ENCODE measurements at places on chromosomes 13 and 19.

DNA sequence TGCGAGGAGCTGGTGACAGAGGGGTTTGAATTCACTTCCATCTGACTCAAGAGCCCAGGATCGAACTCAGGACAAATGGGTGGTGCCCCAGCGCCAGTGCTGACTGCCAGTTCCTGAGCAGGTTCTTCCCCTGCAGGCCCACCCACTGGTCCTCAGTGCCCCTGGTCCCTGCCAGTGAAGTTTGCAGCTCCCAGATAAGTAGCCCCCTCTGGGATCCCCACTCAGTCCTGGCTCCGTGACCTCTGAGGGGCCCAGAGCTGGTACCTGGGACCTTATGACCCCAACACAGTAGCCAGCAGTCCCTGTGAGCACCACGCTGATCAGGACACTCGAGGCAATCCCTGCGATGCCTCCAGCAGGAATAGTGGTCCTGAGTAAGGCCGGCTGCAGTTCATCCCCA is 11.3 kb upstream of the CEACAM20 start:
- no peak for DNase-seq

GRCh38 chr19:47497050-47497766 is 13.2 kb upstream of the KPTN start:
- DNase-seq = no peak

DNA sequence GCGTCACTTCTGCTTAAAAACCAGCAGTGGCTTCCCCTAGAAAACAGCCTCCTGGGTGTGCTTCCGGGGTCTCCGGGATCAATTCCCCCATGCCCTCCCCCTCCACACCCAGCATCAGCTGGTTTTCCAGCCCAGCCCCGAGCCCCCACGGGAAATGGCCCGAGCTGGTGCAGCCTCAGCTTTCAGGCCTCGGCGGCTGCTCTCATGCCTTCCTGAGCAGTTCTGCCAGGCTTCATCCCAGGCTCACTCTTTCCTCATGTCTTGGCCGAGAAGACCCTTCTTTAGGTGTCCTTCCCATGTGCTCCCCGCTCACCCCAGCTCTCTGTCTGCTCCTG is 103.1 kb upstream of the RNF113B start:
- DNase-seq = no peak

DNA sequence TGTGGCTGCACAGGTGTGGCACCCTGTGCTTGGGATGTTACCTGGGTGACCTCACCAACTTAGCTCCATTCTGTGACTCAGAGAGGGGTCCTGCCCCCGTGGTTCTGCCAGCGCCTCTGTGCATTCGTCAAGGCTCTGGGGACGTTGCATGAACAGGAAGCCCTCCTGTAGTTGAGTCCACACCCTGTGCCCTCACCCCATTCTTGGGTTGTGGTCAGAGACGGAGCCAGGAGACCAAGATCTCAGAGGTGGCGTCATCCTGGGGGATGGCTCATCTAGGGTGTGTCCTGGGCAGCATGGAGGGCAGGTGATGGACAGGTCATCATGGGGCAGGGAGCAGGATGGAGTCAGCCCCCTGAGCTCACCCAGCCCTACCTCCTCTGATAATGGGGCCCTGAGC is 2.5 kb downstream of the COX6B2 start:
- DNase-seq = no peak

GRCh38 chr19:50327461-50328223 is 1.5 kb downstream of the KCNC3 start:
- DNase-seq = no peak

DNA sequence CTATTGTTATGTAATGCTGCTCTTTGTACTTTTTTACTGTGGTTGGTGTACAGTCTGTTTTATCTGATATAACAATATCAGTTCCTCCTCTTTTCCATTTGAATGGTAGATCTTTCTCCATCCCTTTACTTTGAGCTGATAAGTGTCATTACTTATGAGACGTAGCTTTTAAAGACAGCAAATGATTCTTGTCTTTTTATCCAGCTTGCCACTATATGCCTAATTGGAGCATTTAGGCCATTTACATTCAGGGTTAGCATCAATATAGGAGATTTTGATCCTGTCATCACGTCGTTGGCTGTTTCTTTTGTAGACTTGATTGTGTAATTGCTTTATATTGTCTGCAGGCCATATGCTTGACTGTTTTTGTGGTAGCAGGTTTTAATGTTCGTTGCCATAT is 894.2 kb upstream of the ATXN8OS start:
- DNase-seq = no peak

DNA sequence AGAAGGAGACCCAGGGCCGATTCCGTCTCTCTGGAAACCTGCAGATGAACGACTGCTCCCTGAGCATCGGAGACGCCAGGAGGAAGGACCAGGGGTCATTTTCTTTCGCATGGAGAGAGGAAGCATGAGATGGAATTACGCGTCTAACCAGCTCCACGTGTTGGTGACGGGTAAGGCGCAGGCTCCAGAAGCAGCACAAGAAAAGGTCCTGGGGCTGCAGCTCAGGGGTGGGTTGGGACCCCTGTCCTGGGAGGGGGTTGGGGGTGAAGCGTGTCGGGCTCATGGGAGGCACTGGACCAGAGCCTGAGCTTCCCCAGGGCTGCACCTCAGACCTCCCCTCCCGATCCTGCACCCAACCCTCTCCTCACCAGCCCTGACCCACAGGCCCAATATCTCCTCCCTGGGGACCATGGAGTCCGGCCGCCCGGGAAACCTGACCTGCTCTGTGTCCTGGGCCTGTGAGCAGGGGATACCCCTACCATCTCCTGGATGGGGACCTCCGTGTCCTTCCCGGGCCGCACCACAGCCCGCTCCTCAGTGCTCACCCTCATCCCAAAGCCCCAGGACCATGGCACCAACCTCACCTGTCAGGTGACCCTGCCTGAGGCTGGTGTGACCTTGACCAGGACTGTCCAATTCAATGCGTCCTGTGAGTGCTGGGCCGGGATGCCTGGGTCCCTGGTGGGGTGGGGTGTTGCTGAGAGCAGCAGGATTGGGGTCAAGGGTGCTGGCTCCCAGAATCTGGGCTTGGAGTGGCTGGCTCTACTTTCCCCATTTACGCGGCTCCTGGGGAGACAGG is 39.6 kb upstream of the CD33 start:
- DNase-seq = no peak

DNA sequence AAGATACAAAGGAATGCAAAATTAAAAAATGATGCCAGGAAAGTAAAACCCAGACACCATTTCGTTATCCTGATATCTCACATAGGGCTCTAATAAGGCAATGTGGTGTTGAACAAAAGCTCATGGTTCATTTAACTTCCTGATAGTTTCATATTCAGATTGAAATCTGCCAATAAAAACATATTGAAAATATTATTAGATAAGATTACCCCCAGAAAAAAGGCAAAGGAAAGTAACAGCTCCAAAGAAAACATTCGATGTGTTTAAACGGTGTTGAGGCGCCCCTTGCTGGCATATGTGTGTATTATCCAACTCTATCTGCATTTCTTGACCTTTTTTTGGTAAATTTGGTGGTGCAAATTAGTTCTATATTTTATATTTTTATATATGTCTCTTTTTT is 75.9 kb downstream of the ESD start:
- DNase-seq = peak; percentile 57

GRCh38 chr13:20828539-20829364 is 55.0 kb upstream of the EEF1AKMT1 start:
- DNase-seq = peak; percentile 69

DNA sequence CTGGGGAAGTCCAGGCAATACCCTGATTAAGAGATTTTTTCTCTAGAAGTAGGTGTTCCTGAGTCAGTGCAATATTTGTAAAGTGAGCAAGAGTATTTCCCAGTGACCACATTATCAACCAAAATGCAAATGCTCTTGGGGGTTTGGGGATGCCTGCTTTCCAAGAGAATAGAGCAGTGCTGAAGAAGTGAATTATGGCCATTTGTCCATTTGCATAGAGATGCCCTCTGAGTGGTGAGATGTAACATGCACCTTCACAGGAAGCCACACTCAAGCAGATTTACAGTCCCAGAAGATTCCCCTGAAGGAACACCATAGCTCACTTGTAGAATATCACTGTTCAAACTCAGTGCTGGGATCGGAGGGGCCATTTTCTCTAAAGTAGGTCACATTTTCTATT is 71.8 kb downstream of the TNFSF11 start:
- DNase-seq = no peak

- DNase-seq = peak; percentile 73
These were observed 385.7 kb downstream of the DCT start for GRCh38 chr13:94093652-94094315.

GRCh38 chr13:99433543-99434075 is 67.7 kb upstream of the TM9SF2 start:
- no peak for DNase-seq

GRCh38 chr13:50994651-50995050 is 85.1 kb downstream of the RNASEH2B start:
- no peak for DNase-seq

- DNase-seq = no peak
These were observed 8.6 kb downstream of the C19orf25 start for GRCh38 chr19:1470305-1471009.

DNA sequence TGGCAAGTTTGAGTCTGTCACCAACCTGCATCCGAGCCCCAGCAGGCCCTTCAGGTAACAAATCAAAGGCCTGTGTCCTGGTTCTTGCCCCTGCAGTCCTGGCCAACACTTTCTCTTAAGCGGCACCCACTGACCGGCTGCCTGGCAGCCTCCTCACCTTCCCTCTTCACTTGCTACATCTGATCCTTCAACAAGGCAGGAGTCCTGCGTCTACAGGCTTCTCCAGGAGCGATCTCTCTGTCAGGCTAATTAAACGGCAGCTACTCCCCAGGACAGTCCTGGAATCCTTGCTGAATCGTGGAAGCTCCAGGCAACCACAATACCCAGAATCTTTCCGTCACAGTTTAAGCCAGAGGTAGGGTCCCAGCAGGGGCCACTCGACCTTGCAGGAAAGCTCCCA is 41.1 kb upstream of the GAS6 start:
- DNase-seq = no peak

DNA sequence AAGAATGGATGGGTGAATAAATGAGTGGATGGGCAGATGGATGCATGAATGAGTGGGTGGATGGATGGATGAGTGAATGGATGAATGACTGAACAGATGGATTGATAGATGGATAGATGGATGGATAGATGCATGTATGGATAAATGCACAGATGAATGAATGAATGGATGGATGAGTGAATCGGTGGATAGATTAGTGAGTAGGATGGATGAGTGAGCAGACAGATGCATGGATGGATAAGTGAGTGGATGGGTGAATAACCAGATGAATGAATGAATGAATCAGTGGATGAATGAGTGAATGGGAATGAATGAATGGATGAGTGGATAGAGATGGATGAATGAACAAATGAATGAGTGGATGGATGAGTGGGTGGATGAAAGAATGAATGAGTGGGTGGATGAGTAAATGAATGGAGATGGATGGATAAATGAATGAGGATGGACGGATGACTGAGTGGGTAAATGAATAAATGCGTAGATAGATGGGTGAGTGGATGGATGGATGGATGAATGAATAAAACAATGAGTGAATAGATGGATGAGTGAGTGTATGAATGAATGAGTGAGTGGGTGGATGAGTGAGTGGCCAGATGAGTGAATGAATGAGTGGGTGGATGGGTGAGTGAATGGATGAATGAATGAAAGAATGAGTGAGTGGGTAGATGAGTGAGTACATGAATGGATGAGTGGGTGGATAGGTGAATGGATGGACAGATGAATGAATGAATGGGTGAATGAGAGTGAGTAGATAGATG is 13.0 kb downstream of the GAS6 start:
- no peak for DNase-seq

DNA sequence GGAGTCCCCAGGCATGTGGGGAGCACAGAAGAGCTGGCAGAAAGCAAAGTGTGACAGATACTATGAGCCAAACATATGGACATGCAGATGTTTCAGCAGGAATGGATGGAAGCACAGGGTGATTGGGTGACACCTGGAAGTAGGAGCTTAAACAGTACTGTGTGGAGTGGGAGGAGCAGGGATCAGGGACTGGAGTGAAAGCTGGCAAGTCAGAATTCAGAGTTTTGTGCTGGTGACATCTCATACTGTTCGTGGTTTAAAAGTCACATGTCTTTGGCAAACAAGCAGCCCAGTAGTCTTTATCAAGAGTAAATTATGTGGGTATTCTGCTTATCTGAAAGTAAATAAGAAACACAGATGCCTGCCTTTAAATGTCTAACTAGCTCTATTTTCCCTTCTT is 408.2 kb downstream of the COG6 start:
- DNase-seq = peak; percentile 34
